ENCODE measurements at places on chromosomes 5 and 9. TPM values are rescaled to one million over a fixed set of nuclear protein-coding genes. Genes with fewer than 3 reads are reported as not detected.

The PTGR1 gene
- polyA plus RNA-seq = 102 TPM

The TMEM171 gene
- not detected for polyA plus RNA-seq

The CDH12 gene
- polyA plus RNA-seq = 5.5 TPM

The SLC6A19 gene
- polyA plus RNA-seq = 0.24 TPM

- no peak for DNase-seq
Measured at GRCh38 chr5:9523090-9523823, 22.6 kb downstream of the SEMA5A start.

GRCh38 chr9:89920951-89921350, 316.1 kb downstream of the GADD45G start:
- DNase-seq = no peak

- DNase-seq = no peak
Measured at GRCh38 chr9:96241391-96241809, 60.6 kb downstream of the HSD17B3 start.

DNA sequence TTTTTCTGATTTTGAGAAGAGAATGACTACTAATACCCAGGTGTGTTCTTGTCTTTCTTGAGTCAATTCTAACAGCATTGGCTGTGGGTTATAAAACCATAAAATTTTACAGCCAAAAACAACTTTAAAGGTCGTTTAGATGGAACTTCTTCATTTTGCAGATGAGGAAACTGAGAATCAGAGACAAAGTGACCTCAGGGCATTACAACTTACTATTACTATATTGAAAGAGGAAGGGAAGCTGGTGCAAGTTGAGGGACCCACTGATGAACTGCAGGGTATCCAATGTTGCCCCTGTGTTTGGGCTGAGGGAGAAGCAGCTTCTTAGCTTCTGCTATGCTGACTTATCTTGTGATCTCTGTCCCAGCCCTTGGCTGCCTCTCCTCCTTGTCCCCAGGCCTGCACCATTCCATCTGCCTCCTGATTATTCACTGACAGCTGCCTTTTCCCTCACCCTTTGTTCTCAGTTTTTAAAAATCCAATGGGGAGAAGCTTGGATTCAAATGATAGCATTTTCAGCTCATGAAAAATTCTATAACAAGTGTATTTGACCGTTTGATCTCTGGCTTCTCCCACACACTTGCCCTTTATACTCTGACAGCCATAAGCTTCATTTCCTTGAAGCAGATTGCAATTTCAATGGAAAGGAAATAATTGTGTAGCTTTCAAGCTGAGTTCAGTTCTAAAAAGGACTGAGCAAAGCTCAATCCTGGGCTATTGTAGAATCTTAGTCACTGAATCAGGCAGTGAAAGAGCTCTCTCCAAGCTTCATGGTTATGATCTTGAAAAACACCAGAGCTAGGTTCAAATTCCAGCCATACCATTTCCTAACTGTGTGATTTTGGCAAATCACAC, 68.5 kb downstream of the TMC1 start:
- no peak for DNase-seq

GRCh38 chr9:107447081-107447480, 42.5 kb downstream of the KLF4 start:
- DNase-seq = no peak

GRCh38 chr5:43643750-43644149, 40.8 kb downstream of the NNT start:
- no peak for DNase-seq

GRCh38 chr9:2231829-2232228, 216.7 kb downstream of the SMARCA2 start:
- no peak for DNase-seq

DNA sequence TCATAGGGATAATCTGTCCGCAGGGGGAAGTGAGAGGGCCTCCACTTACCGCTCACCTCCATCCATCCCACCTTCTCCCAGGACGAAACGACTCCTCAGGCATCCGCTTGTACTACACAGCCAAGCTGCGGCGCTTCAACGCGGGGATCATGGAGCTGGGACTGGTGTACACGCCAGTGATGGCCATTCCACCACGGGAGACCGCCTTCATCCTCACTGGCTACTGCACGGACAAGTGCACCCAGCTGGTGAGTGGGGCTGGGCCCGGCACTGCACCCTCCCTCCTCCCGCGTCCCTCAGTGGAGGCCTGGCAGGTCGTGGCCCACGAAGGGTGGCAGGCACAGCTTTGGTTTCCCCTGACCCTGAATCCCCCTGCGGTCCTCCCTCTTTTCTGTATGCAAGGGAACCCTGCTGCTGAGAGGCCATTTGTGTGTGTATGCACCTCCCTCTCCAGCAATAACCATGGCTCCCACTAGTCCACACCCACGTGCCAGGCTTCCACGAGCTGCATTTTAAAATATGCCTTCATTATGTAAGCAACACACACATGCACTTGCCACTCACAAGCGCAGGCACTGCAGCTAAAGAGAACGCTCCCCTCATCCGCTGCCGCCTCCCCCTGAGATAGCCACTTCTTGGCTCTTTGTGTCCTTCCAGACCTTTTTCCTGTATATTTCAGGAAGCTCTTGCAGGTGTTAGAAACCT, 11.8 kb downstream of the DBH start:
- no peak for DNase-seq
